ENCODE measurements at places on chromosomes 1 and 21.

DNA sequence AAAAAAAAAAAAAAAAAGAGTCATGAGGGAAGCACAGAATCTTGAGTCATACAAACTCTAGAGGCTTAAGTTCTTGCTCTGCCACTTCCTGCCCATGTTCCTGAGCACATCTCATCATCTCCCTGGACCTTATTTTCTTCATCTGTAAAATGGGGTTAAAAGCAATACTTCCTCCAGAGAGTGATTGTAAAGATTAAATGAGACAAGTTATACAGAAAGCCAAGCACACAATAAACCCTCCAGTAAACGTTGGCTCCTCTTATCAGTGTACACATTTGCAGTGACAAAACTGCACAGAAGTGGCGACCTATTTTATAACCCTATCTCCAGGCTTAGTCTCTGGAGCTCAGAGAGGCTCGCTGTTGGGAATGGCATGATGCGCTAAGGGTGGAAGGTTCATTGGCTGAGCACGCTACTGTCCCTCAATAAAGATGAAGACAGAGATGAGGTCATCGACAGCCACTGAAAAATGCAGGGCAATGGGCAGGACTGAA lies 82.1 kb downstream of the RRAGC start:
- no peak for DNase-seq

DNA sequence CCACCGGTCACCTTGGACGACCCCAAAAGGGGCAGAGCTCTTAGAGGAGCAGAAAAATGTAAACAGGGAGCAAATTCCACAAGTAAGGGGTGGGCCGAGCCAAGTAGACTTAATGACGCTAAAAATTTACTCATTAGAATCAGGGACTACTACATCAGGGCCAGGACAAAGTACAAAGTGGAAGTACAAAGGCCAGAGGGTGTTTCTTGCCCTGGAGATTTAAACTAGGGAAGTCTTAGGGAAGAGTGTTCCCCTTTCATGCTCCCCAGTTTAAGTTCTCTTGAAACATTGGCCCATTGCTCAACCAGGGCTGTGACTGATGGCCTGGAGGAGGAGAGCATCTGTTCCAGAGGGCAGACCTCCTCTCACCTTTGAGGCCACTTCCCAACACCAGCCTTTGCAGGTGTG lies 48.6 kb downstream of the BACH1 start:
- DNase-seq: no peak

DNA sequence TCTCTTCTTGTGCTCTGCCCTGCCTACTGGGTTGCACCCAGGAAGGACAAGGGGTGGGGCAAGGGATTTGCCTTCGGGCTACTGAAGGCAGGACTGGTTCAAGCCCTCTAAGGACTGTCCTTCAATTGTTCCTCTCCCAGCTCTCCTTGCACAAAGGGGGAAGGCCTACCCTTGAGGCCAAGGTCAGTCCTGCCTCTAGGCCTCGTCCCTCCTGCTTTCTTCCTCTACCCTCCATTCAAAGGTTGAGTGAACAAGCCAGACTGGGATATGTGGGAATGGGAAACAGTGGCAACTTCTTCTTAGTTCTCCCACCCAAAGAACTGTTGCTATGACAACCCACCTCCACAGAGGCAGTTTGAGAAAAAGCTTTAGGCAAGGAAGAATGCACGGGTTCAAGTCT lies 2.7 kb downstream of the LURAP1 start:
- no peak for DNase-seq

- no peak for DNase-seq
Measured at GRCh38 chr1:210418863-210419650, 90.4 kb downstream of the HHAT start.

DNA sequence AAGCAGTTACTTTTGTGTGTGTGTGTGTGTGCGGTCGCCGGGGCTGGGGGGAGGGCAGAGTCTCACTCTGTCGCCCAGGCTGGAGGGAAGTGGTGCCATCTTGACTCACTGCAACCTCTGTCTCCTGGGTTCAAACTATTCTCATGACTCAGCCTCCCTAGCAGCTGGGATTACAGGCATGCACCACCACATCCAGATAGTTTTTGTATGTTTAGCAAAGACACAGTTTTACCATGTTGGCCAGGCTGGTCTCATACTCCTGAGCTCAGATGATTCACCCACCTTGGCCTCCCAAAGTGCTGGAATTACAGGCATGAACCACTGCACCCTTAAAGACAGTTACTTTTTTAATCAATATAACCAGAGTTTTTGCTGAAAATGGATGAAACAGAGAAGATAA lies 207.0 kb downstream of the PTPRC start:
- DNase-seq: peak; percentile 57

DNA sequence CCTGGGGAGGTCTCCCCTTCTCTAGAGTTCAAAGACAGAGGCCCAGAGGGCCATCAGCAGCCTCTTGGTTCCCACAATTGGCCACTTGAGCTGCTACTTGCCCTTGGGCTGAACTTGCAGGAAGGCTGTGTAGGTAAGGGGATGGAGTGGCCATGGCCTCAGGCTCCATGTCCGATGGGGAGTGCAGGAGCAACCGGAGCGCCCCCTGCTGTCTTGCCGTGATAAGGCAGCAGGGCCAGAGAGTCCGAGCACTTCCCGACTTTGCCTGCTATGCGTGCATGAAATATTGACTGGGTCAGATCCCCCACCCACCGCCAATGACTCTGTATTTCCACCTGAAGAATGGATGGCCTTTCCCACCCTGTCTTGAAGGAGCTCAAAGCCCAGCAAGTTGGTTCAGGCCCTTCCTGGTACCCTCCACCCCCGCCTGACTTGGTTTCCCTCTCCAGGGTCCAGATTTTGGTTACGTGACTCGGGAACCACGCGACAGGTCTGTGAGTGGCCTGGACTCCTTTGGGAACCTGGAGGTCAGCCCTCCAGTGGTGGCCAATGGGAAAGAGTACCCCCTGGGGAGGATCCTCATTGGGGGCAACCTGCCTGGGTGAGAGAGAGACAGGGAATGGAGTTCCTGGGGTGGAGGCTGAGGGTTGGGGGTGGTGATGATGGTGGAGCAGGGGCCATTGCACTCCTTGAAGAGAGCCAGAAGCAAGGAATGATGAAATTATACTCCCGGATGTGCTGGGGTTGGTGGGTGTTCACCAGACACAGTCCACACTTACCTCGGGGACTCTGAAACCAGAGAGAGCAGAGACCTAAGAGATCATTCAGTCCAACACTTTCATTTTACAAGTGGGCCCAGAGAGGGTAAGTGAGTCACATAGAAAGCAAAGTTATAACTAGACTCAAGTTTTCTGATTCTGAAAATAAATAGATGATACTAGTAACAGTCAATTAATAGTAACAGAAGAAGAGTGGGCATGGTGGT lies 25.6 kb downstream of the PADI3 start:
- peak; percentile 30 for DNase-seq

- DNase-seq: no peak
Measured at GRCh38 chr1:68791800-68792199, 294.9 kb upstream of the DEPDC1 start.

DNA sequence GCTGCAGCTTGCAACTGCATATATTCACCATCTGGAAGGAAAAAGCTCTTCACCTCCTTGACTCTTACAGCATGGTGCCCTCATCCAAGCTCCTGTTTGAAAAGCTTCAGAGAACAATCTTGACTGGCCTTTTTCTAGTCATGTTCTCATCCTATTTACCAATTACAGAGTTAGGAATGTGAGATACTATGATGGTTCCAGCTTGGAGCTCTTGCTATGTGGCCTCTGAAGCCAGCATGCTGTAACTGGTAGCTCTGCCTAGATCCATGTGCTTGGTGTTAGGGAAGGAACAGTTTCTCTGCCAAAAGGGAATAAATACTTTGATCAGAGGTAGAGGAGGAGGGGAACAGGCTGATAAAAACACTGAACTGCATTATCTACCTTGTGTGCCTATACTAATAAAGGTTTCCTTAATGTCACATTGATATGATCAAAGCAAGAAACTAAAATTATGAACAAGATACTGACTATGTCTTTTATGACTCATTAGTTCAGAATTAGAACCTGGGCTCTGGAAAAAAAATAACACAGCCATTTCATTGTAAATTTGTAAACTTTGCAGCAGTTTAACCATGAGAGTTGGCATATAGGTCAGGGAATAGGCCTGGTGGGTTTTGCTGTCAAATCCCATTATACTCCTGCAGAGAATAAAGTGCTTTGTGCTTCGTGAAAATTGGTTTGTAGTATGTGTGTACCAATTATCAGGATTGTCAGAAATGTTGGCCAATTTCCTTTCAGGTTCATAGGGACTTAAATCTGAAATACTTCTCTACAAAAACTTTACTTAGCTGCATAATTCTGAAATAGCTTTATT lies 92.7 kb downstream of the LEPR start:
- no peak for DNase-seq

DNA sequence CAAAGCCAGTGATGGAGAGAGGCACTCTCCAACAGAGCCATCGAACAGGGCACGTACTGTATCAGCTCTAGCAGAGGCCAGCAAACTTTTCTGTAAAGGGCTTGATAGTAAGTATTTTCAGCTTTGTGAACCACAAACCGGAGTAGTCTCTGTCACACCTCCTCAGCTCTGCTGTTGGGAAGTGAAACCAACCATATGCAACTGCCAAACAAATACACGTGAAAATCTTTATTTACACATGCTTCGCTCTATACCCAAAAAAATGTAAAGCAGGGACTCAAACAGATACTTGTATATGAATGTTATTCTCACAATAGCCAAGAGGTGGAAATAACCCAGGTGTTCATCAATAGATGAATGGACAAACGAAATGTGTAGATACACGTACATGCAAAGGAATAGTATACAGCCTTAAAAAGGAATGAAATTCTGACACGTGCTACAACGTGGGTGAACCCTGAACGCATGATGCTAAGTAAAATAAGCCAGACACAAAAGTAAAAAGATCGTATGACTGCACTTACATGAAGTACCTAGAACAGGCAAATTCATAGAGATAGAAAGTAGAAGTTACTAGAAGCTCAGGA lies 39.0 kb downstream of the SETD4 start:
- DNase-seq: no peak

- no peak for DNase-seq
Measured at GRCh38 chr1:220943319-220943996, 64.2 kb downstream of the HLX start.

DNA sequence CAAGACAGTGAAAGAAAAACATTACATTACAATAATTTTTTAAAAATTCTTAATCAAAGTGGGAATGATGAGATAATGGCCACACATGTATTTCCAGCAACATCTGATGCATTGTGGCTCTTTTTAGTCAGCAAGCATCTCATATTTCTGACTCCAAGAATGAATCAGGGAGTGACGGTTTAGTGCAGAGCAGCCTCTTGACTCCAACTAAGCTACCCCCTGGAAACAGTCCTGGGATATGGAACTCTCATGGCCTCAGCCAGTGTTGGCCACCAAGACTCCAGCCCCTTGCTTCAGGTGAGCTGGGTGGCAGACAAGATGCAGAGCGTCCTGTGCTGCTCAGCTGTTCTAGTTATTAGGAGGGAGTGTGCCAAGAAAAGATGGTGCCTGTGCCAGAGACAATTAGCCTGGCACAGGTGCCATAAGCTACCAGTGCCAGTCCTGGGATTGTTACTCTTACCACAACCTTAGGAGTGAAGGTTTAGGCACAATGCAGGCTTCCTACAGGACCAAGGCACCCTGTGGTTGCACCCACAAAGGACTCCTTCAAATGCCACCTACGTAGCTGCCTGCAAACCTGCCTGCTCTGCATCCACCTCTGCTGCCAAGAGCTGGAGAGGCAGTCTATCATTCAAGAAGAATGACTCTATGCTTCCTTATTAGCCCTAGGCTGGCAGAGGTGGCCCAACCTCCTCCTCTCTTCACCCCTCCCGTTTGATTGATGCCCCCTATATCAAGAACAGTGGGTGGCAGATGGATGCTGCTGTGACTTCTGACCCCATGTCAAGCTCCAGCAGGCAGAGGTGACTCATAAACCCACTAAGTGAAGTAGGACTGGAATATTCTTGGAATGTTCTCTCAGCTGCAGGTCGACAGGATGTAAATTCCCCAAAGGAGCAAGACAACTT lies 6.0 kb upstream of the SEC16B start:
- peak; percentile 88 for DNase-seq

DNA sequence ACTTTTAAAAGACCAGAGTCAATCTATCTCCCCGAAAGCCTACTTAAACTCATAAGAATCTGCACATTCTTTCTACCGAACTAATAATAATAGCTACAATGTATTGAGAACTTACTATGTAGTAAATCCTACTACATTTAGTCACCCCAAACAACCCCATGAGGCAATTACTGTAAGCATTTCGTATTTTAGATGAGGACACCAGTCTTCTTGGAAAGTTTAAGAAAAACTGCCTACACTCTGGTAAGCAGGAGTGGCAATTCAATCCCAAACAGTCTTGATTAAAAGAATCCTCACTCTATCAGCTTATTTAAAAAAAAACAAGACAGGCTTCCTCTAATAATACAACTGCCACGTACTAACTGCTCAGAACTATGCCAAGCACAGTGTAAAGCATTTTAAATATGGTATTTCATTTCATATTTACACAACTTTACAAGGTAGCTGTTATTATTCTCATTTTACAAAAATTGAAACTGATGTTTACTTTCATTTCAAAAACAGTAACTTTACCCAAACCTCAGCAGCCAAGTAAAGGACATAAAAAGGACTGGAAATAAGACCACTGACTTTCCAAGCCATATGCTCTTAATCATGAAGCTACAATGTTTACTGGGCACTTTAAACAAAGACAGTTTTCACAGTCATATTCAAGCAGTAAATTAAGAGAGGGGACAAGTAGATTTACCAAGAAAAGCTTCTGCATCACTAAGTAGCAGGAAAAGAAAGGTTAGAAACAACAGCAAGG lies 13.9 kb downstream of the ARID4B start:
- DNase-seq: peak; percentile 48

All from fibroblast of mammary gland (primary cell).